CD4-positive, alpha-beta T cell treated with Interleukin-17A for 4 hours (primary cell): ENCODE measurements at places on chromosomes 5 and 9.

DNA sequence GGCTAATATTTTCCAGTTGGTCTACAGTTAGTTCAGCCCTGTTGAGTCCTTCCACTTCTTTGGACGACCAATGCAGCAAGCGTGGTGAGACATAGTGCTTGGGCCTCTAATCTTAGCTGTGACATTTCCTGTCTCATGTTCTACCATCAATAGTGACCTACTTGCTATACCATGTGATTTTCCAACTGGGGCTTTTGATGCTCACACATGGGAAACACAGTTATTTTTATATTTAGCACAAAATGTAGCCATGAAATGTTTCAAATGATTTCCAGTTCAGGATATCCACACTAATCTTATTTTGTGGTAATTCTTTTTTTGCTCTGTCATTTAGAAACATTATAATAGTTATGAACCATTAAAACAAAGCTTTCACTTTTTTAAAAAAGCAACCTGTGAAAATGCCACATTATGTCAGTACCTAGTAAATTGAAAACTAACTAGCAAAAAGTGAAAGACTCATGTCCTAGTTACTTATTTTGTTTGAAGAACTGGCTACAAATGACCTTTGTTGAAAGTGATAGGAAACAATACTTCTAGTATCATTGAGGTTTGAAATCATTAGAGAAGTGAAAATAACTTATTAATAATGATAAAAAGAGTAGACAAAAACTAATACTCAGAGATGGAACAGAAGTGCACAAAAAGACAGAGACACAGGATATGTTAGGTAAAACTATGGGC, 18.3 kb downstream of the MARCHF3 start:
- no peak for DNase-seq

DNA sequence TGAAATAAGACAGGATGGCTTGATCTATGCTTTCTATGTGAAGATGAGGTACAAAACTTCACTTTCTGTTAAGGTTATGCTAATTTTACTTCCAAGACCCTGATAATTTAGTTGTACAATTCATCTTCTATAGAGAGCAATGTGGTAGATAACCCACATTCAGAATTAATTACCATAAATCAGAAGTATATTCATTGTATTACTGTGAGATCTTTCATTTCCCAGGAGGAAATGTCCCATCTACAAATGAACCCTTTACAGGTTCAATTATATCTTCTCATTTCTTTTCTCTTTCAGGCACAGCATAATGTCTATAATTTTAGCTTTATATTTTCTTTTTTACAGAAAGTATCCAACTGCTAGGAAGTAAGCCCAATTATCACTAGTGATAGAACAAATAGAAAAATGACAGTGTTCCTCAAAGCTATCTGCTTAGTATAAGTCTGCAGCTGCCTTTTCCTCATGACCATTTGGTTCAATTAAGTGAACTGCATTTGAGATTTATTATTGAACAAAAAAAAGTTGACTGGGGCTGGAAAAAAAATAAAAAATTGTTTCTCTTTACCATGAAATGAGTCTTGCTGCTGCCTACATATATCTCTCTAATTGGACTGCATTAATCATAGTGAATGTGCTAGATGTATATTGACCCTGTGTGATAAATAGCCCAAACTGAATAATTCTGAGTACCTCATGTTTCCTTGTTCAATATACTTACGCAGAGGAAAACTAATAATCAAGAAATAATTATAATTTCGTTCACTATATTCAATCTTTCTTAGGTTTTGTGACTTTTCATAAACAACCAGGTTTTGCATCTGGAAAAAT, 1329.4 kb downstream of the PTPRD start:
- no peak for DNase-seq

DNA sequence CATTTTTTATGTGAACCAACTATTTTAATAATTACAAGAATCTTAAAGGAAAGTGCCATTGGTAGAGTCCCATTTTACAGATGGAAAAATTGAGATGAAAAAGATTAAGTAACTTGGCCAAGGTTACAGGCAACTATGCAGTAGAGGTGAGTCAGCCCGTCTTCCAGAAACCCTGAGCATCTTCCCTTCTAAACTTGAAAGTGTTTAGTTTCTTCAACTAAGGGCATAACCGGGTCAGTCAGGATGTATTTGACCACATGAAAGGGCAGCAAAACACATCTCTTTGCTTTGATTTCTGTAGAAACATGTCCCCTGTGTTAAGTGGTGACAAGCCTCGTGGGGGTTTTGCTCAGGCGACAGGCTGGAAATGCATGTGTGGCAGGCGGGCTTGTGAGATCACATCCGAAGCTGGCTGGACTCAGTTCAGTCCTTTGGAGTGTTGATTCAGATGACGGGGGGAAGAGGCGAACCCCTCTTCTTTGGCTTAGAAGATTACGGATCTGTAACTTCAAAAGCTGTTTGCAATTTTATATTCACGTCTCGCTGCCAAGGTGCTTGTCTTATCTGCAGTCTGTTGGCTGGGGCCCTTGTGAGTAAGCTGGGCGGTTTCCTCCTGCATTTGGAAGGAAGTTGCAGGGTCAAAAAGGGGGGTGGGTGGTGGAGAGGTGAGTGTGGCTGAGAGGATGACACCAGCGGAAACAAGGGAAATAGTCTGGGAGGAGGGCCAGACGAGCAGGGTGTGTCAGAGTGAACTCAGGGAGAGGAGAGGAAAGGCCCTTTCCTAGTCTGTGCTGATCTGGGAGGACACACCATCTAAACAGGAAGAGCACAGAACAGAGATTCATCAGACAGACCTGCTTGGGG, 78.9 kb upstream of the RPS23 start:
- peak; percentile 79 for DNase-seq

DNA sequence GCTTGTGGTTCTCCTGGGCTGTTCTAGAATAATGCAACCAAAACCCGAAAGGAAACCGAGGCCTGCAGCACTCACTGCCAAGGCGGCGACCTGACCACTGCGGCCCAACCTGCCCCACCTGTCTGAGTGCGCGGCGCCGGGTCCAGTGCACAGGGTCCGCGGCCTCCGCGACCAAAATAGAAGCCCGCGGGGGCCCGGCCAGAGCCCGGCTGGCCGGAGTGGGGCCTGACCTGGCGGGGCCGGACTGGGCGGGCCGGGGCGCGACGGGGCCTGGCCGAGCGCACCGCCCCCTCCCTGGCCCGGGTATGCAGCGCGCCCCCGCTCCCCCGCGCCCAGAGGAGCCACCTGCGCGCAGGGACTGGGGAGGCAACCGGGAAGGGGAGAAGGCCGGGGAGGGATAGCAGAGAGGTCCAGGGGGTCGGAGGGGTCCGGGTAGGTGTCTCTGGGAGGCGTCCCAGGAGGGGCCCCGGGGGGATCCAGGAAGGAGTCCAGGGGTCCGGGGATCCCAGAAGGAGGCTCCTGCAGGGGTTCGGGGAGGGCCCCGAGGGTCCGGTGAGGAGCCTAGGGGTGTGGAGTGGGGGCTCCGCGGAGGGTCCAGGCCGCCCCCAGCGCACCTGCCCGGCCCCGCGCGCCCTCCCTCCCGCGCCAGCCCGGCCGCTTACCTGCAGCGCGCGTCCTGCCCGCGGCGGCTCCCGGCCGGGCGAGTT, 503 bp downstream of the SEMA4D start:
- DNase-seq, result peak; percentile 49

- no peak for DNase-seq
Observed at GRCh38 chr5:100676817-100677631, 141.8 kb downstream of the FAM174A start.

GRCh38 chr5:59161221-59162105, 578.6 kb downstream of the RAB3C start:
- DNase-seq, result no peak

- DNase-seq, result no peak
Observed at GRCh38 chr5:74205767-74206578, 434.6 kb downstream of the ENC1 start.

DNA sequence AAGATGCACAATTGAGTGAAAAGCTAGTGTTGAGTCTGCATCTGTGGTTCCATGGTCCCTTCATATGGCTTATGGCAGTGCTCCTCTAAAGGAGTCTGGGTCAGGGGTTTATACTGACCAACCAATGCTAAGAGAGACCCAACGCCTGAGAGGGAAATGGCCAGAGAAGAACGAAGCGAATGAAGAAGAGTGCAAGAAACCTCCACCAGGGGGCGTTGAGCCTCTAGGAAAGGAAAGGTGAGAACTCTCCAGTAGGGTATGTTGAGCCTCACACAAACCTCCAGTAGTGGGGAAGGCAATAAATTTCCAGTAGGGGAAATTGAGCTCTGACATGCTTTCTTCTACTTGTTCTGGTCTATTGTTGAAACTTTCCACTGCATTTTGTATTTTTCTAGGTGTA, 470.6 kb downstream of the PRDM9 start:
- no peak for DNase-seq
